ENCODE measurements at places on chromosomes 12 and 14.
A peak's percentile ranks its signal among the peaks of the same experiment; 100 is the strongest.

DNA sequence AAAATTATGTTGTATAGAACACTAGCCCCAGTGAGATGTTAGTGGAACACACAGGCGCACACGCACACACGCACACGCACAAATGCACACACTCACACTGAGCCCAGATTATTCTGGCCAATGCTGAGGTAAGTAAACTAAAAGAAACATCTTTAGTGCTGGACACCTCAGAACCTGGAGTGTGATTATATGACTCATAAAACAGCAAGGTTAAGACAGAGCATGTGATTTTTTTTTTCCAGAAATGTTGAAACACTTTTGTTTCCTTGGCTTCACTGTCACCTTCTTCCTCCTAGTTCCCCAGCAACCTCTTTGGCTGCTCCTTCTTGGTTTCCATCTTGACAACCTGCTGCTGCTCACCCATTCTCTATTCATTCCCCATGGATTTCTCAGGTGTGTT, 141.0 kb upstream of the ALG10B start:
- no peak for DNase-seq

DNA sequence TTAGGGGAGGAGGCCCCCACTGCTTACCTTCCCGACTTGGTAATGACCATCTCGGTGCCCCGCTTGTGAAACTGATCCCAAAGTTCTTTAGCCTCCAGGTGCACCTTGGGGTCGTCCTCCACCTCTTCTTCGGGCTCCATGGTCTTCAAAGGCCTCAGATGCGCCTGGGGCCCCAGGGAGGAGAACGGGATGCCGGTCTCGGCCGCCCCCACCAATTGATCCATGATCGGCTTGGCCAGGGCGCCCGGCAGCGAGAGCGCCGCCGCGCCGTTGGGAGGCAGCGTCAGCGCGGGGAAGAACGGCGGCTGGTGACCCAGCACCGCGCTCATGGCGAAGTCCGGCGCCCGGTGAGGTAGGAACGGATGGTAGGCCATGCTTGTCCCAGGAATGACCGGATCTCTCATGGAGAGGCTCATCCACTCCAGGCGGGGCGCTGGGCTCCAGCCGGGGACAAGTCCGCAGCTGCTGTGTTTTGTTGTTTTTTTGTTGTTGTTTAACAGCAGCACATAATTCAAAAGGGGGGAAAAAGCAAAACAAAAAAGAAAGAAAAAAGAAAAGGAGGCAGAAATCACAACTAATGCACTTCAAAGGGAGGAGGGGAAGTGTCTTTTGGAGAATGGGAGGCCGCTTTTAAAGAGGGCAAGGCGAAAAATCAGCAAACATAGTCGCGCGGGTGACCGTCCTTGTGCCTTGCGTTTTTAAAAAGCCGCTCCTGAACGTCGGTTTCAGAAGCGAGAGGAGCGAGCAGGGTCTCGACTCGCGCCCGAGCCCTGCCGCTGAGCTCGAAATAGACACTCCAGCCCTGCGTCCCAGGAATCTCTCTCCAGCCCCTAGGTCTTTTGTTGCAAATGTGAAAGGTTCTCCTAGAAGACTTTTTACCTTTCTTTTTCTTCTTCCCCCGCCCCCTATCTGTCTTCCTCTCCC, 928 bp downstream of the TBX3 start:
- no peak for DNase-seq

GRCh38 chr12:40171501-40171900, 53.3 kb upstream of the LRRK2 start:
- DNase-seq = no peak

DNA sequence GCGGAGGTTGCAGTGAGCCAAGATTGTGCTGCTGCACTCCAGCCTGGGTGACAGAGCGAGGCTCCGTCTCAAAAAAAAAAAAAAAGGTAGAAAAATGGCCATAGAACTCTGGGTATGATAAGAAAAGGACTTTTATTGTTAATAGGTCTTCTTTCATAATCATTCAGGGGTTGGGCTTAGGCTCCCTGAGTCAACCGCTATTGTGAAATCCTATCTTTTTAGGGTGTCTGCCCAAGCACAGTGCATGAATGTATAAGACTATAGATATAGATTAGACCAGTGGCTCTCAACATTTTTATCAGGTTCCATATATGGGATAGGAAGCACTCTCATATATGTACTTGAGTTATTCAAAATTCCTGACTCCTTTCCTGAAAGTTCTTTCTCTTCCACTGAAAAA, 48.7 kb upstream of the USP15 start:
- no peak for DNase-seq

GRCh38 chr14:23414254-23414653, 6.2 kb upstream of the MYH6 start:
- DNase-seq = no peak

- no peak for DNase-seq
These were observed 475.5 kb downstream of the AACS start for GRCh38 chr12:125540580-125541204.

DNA sequence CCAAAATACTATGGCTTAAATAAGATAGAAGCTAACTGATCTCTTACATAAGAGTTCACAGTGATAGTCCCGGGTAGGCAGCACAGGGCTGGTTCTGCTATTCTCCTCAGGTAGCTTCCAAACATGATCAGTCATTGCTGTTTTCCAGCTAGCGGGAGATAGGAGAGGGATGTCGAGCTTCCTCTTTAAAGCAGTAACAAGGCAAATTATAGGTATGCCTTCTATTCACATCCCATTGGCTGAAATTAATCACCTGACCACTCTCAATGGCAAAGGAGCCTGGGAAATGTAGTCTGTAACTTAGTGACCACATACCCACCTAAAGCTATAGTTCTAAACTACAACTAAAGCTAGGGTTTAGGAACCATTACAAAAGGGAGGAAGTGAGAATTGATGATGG, 34.5 kb upstream of the VRK1 start:
- DNase-seq = no peak

- no peak for DNase-seq
These were observed 22.0 kb downstream of the PYROXD1 start for GRCh38 chr12:21459474-21459873.

GRCh38 chr14:60506985-60507829, 1.7 kb upstream of the SIX6 start:
- no peak for DNase-seq

DNA sequence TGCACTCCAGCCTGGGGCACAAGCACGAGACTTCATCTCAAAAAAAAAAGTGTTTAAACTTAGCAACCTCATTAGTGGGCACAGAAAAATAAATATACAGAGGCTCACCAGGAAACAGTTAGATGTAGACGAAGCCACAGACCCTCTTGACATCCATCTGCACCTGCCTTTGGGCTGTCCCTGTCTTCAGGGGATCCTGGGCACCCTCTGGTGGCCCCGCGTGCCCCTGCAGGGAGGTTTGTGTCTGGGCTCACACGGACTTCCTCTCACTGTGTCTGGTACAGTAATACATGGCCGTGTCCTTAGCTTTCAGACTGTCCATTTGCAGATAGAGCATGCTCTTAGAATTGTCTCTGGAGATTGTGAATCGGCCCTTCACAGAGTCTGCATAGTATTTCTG, 916.5 kb downstream of the TMEM121 start:
- no peak for DNase-seq

GRCh38 chr14:59028476-59029202, 159.8 kb upstream of the DAAM1 start:
- DNase-seq = peak; percentile 86

GRCh38 chr14:56299306-56299984, 181.2 kb downstream of the PELI2 start:
- DNase-seq = no peak

- no peak for DNase-seq
These were observed 107.3 kb downstream of the CRADD start for GRCh38 chr12:93784339-93785086.

DNA sequence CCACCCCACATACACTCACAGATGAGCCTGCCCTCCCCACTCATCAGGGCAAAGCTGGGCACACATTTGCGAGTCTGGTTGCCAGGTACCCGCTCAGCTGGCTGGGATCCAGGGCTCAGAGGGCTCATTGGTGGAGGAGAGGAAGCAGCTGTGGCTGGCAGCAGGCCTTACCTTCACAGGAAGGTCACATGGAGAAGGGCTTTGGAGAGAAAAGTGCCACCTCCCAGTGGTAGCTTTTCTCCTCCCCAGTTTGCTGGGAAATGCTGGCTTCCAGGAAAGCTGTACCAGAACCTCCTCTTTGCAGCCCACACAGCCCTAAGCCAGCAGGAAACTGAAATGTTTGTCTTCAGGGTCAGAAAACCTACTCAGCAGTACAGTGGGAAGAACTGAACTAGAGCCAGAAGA, 55.6 kb downstream of the LGMN start:
- DNase-seq = no peak

DNA sequence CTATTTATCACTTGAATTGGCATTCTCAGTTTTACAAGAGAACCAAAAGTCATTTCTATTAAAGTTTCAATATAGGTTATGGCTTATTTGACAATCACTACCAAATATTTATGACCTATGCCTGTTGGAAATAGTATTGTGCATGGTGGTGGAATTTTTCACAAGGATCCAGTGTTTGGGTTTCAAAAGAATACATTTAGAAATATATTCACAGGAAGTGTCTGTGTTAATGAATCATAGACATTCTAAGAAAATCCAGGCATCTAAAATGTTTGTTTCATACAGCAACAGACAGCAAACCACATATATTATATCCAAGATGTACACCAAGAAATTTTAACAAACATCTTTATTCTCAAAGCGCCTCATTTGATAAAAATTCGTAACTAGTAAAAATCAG, 92.7 kb downstream of the MED13L start:
- no peak for DNase-seq

DNA sequence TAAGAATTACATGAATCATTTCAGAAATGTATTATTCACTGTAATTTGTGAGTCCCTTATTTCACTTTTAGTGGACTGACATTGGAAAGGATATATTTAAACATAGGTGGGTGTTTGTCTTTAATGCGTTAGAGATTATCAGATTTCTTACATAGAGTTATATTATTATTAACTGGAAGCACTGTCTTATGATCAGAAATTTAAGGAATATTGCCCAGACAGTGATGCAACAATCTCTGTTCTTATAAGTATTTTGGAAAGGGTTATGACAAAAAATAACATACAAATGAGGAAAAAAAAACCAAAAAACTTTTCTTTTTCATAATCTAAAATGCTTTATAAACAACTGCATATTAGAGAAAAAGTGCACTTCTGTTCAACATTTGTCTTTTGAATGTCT, 836.6 kb downstream of the SLC6A15 start:
- DNase-seq = no peak

DNA sequence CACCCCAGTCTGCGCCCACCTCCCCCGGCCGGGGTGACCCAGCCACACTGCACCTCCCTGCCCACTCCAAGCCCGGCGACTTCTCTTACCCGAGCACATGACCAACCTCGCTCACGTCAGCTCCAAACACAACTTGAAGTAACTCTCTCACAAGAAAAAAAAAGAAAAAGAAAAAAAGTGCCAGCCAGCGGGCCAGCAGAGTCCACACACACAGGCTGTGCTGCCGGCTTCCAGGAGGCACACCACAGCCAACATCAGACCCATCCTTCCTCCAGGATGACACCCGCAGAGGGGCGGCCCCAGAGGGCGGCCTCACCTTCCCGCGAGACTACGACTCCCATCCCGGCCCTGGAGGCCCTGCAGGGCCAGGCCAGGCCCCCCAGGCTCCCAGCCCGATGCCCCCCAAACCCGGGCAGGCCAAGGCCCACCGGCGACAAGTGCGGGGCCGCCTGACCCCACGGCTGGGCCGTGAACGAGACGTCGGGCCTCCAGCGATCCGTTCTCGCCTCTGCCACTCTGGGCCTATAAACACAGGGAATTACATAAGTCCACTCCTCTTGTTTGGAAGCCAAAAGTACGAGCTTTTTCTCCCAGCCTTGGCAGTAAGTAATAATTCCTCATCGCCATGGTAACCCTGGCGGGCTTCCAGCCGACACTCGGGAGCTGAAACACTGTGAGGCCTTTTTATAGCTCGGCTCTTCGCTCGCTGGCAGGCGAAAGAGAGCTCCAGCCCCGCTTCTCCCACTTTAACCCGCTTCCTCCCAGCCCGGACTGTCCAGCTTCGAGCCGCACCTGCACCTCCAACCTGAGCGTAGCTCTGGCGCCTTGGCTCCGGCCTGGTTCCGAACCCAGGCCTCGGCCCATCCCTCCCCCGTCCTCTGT, 49.1 kb downstream of the NCOR2 start:
- peak; percentile 99 for DNase-seq

DNA sequence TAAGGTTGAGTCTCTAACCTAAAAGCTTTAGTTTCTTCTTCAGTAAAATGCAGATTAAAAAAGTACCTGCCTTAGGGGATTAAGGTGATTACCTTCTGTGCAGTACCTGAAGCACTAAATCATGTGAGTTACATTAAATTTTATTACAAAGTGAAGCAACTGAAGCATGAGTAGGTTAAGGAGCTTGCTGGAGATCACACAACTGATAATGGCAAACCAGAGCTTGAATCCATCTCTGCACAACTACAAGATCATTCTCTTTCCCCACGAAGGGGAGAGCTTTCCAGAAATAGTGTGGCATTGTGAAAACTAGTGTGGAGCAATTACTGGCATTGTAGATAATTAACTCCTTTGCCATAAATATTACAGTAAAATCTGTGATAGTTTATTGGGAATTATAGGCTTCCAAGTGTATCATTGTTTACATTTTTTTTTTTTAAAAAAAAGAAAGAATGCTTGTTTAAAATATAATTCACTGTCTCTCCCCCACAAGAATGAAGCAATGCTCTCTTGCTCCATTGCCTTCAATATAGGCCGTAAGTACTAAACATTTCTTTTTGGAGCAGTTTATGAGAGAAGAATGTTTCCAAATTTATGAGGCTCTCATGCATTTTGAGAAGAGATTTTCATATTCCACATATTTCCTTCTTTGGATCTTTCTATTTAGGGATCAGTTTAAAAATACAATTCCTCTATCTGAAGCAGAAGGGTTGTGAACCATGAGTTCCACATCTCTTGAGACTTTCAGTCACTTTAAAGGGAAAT, 20.5 kb downstream of the SLC38A2 start:
- no peak for DNase-seq

GRCh38 chr12:117552971-117553370, 191.5 kb upstream of the NOS1 start:
- DNase-seq = no peak

GRCh38 chr12:93964936-93965335, 183.4 kb upstream of the PLXNC1 start:
- DNase-seq = no peak

GRCh38 chr12:125194987-125195386, 129.8 kb downstream of the AACS start:
- DNase-seq = no peak

DNA sequence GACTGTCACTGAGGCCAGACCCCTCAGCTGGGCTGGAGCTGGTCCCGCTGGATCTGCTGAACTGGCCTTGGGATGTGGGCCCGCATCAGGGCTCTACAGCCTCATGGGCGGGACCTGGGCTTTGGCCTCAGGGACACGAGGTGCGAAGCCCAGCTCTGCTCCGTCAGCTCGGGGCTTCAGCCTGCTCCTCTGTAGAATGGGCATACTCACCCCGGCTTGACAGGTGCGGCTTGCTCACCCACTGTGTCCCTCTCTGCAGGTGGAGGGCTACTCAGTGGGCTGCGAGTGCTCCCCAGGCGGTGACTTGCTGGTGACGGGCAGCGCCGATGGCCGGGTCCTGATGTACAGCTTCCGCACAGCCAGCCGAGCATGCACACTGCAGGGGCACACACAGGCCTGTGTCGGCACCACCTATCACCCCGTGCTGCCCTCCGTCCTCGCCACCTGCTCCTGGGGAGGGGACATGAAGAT, 57.6 kb downstream of the BEGAIN start:
- DNase-seq = no peak

- no peak for DNase-seq
These were observed 175.7 kb upstream of the NUDT4 start for GRCh38 chr12:93201990-93202389.

All from fibroblast of skin of left biceps (primary cell).